Neural crest cell (in vitro differentiated cells): ENCODE measurements at places on chromosomes 2 and 18.

- H3K4me3 ChIP-seq = no peak overlapping the region
- peaks cover 7% of the 10 kb centered on the region for H3K36me3 ChIP-seq
- H3K27ac ChIP-seq = no peak overlapping the region
- no peak for DNase-seq
Measured at GRCh38 chr2:31581124-31581795, 522 bp upstream of the SRD5A2 start.

- H3K4me3 ChIP-seq = no peak overlapping the region
- peak; percentile 2 for DNase-seq
- peaks cover 13% of the 10 kb centered on the region for H3K4me1 ChIP-seq
- H3K36me3 ChIP-seq = no peaks in the 10 kb centered on the region
- H3K27ac ChIP-seq = peak overlapping the region; percentile 98
- H3K27me3 ChIP-seq = no peaks in the 10 kb centered on the region
Measured at GRCh38 chr18:57915865-57916582, 112.9 kb upstream of the ATP8B1 start.

DNA sequence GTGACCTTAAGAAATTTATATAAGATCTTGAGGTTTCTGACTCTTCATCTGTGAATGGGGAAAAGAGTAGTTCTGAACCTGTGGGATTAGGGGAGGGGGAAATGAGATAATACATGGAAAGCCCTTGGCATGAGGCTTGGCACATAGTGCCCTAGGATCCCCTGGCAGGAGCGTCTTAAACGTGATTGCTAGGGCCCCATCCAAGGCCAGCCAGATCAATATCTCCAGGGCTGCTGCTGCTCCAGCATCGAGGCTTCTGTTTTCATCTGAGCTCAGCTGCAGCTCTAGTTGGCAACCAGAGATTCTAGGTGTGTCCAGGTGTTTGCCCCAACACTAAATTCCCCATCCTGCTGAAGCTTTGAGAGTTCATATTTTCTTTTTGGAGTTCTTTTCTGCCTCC is 71.0 kb downstream of the IL1R2 start:
- H3K27me3 ChIP-seq = peaks cover 44% of the 10 kb centered on the region
- no peak for DNase-seq
- no peak overlapping the region for H3K27ac ChIP-seq
- H3K36me3 ChIP-seq = no peaks in the 10 kb centered on the region
- H3K4me3 ChIP-seq = no peak overlapping the region
- H3K4me1 ChIP-seq = peaks cover 24% of the 10 kb centered on the region

GRCh38 chr2:10440736-10441135 is 7.4 kb downstream of the ODC1 start:
- DNase-seq = no peak
- peaks cover 13% of the 10 kb centered on the region for H3K36me3 ChIP-seq
- H3K4me1 ChIP-seq = no peaks in the 10 kb centered on the region
- H3K4me3 ChIP-seq = no peak overlapping the region

DNA sequence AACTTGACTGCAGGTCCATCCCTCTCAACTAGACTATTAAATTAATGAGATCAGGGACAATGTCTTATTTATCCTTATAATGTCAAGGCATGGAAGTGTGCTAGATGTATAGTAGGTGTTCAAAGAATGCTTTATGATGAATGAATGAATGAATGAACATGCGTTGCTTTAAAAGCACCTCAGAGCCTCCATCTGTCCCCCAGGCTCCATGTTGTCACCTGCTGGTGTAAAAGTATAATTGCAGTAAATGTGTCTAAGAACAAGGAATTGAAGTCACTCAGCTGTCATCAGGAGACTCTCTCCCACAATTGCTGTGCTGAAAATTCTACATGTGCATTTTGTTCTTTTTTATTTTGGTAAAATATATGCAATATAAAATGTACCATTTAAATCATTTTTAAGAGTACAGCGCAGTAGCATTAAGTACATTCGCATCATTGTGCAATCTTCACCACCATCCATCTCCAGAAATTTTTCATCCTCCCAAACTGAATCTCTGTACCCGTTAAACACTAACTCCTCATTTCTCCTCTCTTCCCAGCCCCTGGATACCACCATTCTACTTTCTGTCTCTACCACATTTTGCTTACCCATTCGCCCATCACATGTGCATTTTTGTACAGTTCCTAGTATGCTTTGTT is 52.6 kb downstream of the GNAL start:
- H3K4me1 ChIP-seq = no peaks in the 10 kb centered on the region
- no peak for DNase-seq
- H3K27me3 ChIP-seq = peaks cover 4% of the 10 kb centered on the region

GRCh38 chr18:61127714-61128467 is 205.3 kb upstream of the CDH20 start:
- H3K4me3 ChIP-seq = no peak overlapping the region
- no peaks in the 10 kb centered on the region for H3K27me3 ChIP-seq
- peak overlapping the region; percentile 73 for H3K27ac ChIP-seq
- no peak for DNase-seq
- no peaks in the 10 kb centered on the region for H3K36me3 ChIP-seq

- H3K27me3 ChIP-seq = no peaks in the 10 kb centered on the region
- no peaks in the 10 kb centered on the region for H3K36me3 ChIP-seq
- H3K27ac ChIP-seq = no peak overlapping the region
- H3K4me3 ChIP-seq = no peak overlapping the region
- DNase-seq = no peak
- peaks cover 33% of the 10 kb centered on the region for H3K4me1 ChIP-seq
Measured at GRCh38 chr2:128533101-128533500, 214.4 kb upstream of the HS6ST1 start.

DNA sequence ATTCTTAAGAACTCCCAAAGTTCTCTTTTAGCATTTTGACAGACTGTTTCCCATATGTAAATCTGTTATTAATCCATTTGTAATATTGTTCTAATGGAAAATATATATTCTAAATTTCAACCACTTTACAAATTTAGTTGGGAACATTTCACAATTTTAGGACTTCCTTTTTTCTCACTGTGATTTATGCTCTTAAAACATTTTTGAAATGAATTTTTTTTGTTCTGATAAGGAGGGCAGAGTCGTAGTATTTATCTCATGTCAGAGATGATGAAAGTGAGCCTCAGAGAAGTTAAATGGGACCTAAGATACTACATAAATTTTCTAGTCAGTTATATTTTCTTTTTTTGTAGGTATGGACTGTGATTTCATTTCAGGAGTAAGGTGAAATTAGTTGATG is 26.6 kb downstream of the RASGRP3 start:
- DNase-seq = no peak
- H3K36me3 ChIP-seq = no peaks in the 10 kb centered on the region
- no peak overlapping the region for H3K27ac ChIP-seq
- H3K4me3 ChIP-seq = no peak overlapping the region
- H3K4me1 ChIP-seq = peaks cover 17% of the 10 kb centered on the region

- no peak for DNase-seq
- H3K27ac ChIP-seq = no peak overlapping the region
- H3K27me3 ChIP-seq = peaks cover 70% of the 10 kb centered on the region
- peaks cover 19% of the 10 kb centered on the region for H3K4me1 ChIP-seq
Measured at GRCh38 chr2:69011611-69012157, 1.3 kb upstream of the ANTXR1 start.

- H3K4me1 ChIP-seq = peaks cover 3% of the 10 kb centered on the region
- no peaks in the 10 kb centered on the region for H3K27me3 ChIP-seq
- no peaks in the 10 kb centered on the region for H3K36me3 ChIP-seq
- DNase-seq = no peak
Measured at GRCh38 chr18:78323453-78324197, 656.0 kb upstream of the SALL3 start.

DNA sequence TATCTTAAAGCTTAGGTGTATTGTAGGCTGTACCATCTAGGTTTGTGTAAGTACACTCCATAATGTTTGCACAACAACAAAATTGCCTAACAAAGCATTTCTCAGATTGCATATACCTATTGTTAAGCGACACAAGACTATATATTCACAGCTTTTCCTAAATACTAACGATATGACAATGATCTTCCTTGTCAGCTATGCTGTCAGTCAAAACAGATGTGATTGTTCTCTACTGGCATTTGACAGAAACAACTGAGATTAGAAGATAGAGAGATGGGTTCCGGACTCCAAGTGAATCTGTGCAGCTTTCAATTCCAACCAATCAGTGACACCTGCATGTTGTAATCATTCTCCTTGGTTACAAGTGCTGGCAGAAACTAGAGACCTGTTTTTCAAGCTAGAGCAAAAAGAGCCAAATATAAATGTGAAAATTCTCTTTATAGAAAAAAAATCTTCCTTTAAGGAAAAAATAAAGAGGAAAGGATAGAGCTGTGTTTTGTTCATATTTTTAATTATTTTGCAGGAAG is 1232.3 kb upstream of the SLC39A10 start:
- no peak overlapping the region for H3K4me3 ChIP-seq
- no peak overlapping the region for H3K27ac ChIP-seq

- H3K36me3 ChIP-seq = peaks cover 3% of the 10 kb centered on the region
- DNase-seq = no peak
- H3K4me3 ChIP-seq = no peak overlapping the region
Measured at GRCh38 chr2:230938098-230938497, 13.1 kb upstream of the GPR55 start.

- no peak for DNase-seq
- H3K27ac ChIP-seq = no peak overlapping the region
- H3K4me3 ChIP-seq = no peak overlapping the region
- H3K27me3 ChIP-seq = no peaks in the 10 kb centered on the region
- no peaks in the 10 kb centered on the region for H3K4me1 ChIP-seq
Measured at GRCh38 chr2:191394043-191394442, 148.8 kb downstream of the MYO1B start.

DNA sequence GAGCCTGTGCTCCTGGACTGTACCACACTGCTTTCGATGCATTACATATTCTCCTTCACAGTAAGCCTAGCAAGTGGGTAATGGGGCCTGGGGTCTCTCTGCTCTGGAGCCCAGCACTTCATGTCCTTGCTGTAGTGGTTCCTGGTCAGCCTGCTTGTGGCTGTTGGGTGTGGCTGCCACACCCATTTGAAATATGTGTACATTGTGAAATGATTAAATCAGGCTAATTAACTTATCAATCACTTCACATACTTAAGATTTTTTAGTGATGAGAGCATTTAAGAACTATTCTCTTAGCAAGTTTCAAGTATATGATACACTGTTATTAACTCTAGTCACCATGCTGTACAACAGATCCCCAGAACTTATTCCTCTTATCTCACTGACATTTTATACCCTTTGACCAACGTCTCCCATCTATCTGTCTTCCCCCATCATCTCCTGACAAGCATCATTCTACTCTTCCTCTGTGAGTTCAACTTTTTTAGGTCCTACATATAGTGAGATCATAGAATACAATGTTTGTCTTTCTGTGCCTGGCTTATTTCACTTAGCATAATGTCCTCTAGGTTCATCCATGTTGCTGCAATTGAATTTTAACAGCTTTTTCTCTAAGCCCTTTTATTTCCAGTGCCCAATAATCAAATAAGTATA is 92.1 kb downstream of the LYPD6 start:
- H3K27ac ChIP-seq = no peak overlapping the region
- H3K4me3 ChIP-seq = no peak overlapping the region
- H3K27me3 ChIP-seq = no peaks in the 10 kb centered on the region
- no peak for DNase-seq

DNA sequence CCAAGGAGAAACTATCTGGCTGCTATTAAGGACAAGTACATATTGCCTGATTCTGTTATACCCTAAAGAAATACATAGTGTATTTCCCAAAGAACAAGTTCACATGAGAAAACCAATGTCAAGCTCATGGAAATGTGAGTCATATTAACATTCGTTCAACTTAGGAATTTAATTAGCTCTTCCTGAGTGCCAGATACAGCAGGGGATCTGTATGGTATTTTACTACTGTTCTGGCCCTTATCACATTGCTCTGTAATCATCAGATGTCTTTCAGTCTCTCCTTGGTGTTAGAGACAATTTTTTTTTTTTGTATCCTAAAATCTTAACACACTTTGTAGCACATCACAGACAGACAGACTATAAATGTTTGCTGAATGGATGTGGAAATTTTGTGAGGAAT is 395.0 kb upstream of the CRIM1 start:
- no peak overlapping the region for H3K27ac ChIP-seq
- no peak for DNase-seq
- no peak overlapping the region for H3K4me3 ChIP-seq
- H3K27me3 ChIP-seq = no peaks in the 10 kb centered on the region
- peaks cover 4% of the 10 kb centered on the region for H3K4me1 ChIP-seq

DNA sequence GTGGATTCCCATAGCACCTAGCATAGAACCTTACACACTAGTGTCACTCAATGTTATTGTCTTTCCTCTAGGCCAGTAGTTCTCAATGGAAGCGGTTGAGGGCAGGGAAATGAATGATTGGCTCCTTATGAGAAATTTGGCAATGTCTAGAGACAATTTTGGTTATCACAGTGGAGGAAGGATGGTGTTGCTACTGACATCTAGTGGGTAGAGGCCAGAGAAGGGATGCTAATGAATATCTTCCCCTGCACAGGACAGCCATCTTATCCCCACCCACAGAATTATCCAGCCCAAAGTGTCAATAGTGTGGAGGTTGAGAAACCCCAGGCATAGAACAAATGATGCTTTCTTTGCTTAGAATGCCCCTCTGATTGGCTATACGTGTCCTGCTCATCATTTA is 15.8 kb downstream of the C18orf63 start:
- no peak overlapping the region for H3K4me3 ChIP-seq
- H3K27ac ChIP-seq = no peak overlapping the region
- no peak for DNase-seq
- peaks cover 3% of the 10 kb centered on the region for H3K27me3 ChIP-seq
- H3K4me1 ChIP-seq = no peaks in the 10 kb centered on the region

- no peaks in the 10 kb centered on the region for H3K36me3 ChIP-seq
- H3K27ac ChIP-seq = no peak overlapping the region
- H3K27me3 ChIP-seq = no peaks in the 10 kb centered on the region
- DNase-seq = no peak
- no peak overlapping the region for H3K4me3 ChIP-seq
- peaks cover 13% of the 10 kb centered on the region for H3K4me1 ChIP-seq
Measured at GRCh38 chr2:239587311-239587731, 186.5 kb upstream of the HDAC4 start.
